ENCODE measurements at places on chromosomes 7 and 10.

- DNase-seq = no peak
These were observed 107.0 kb upstream of the PALS2 start for GRCh38 chr7:24466168-24466768.

DNA sequence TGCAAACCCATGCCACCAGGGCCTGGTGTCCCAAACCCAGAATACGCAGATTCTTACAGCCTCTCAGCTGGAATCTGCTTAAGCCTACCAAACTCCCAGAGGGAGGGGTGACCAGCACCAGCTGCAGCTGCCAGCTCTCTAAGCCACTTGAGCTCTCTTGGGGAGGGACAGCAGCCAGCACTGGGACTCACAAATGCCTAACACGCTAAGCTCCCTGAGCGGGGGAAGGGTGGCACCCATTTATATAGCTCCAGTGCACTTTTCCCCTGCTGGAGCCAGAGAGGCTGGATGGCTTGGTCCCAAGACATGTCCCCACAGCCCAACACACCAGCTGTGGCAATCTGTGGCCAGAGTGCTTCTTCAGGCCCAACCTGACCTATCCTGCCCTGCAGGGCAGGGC is 326.8 kb upstream of the NRG3 start:
- DNase-seq = no peak

DNA sequence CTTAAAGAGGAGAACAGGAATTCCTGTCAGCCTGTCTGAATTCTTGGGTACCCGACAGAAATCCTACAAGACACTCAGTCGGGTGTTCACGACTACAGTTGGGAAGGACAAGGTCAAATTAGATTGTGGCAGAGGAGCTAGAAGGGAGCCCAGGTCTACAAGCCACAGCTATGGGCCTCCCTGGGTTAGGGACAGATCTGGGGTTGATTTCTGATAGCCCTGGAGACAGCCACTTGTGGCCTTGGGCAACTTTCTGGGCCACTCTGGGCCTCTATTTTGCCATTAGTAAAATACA is 39.7 kb upstream of the ANTXRL start:
- DNase-seq = no peak

DNA sequence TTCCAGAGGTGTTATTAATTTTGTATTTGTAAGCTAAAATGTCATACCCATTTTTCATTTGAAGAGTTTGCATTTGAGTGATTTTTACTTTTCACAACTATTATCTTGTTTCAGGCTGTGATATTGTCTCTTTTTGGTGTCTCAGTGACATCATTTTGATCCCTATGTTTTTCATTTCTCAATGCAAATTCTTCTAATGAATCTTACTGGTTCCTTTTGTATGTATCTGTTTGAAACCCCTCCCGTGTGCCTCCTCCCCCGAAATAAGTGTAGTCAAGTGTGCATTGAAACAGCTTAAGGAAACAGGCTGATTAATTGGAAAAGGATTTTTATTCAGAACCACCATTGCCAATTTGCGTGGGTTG is 77.8 kb downstream of the SHH start:
- DNase-seq = no peak

DNA sequence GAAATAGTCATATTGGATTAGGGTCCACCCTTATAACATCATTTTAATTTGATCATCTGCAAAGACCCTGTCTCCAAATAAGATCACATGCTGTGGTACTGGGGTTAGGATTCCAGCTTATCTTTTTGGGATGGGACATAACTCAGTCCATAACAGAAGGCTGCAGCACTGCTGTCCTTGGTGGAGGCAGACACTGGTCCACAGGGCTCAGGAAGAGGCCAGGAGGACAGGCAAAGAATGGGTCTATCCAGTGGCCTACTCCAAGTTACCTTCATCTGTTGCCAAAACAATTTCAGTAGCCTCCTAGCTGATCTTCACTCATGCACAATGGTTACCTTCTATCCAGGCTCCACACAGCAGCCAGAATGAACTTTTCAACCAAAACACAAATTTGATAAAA is 387.0 kb downstream of the GRID1 start:
- no peak for DNase-seq
